Heart right ventricle (tissue), 16 donors: ENCODE measurements at places on chromosomes 2 and 18. TPM values are rescaled to one million over a fixed set of nuclear protein-coding genes. Genes with fewer than 3 reads are reported as not detected.

The TMEM200C gene
- 0.42 TPM for total RNA-seq

DNA sequence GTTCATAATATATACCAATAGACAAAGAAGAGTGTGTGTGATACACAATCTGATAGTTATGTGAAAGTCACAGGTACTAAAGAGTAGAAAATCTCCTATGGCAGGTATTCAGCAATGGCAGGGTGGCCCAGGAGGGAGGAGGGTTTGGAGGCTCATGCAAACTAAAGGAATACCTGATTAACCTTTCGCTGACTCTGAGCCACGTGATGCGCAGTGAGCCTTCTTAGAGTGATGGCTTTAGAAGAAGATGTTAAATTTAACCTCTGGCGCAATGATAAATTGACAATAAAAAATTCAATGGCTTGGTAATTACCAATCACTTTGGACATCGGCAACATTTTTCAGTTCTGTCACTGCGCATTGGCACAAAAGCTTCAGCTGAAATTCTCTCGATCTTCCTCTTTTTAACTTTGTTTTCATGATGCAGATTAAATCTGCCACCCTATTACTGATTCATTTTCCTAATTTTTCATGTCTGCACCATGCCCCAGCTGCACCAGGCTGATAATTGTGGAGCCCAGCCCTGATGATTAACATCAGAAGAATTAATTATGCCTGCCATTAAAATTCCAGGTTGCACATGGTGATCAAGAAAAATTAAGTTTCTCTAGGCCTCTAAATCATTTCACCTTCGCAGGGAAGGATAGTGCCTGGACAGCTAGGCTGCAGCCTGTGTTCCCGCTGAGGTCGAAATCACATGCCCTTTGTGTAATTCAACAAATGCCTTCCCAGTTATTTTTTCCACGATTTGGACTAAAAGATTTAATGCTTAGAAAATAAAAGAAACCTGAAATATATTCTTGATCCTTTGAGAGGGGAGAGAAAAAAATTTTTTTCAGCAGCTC, 250.6 kb upstream of the HNRNPA3 start:
- no peaks in the 10 kb centered on the region for H3K4me1 ChIP-seq
- H3K27me3 ChIP-seq, result peaks cover 12% of the 10 kb centered on the region
- no peak overlapping the region for H3K4me3 ChIP-seq

DNA sequence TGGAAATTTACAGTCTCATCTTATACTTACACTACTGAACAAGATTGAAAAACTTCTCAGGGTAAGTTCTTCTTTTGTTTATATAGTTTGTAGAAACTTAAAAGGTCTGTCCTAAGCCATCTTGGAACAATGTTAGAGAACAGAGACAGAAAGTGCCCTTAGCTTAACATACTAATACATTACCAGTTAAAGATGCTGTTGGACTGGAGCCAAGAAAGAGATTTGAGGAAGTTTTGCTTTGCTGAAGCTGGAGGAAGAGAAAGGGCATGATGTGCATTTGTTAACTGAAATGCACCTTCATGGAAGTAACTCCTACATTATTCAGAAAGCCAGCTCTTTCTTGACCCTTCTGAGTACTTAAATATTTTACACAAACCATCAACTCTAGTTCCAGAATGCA, 66.5 kb upstream of the TNFRSF11A start:
- H3K4me3 ChIP-seq, result no peak overlapping the region
- no peak overlapping the region for H3K27ac ChIP-seq
- no peak for DNase-seq
- no peaks in the 10 kb centered on the region for H3K4me1 ChIP-seq
- peaks cover 37% of the 10 kb centered on the region for H3K36me3 ChIP-seq

DNA sequence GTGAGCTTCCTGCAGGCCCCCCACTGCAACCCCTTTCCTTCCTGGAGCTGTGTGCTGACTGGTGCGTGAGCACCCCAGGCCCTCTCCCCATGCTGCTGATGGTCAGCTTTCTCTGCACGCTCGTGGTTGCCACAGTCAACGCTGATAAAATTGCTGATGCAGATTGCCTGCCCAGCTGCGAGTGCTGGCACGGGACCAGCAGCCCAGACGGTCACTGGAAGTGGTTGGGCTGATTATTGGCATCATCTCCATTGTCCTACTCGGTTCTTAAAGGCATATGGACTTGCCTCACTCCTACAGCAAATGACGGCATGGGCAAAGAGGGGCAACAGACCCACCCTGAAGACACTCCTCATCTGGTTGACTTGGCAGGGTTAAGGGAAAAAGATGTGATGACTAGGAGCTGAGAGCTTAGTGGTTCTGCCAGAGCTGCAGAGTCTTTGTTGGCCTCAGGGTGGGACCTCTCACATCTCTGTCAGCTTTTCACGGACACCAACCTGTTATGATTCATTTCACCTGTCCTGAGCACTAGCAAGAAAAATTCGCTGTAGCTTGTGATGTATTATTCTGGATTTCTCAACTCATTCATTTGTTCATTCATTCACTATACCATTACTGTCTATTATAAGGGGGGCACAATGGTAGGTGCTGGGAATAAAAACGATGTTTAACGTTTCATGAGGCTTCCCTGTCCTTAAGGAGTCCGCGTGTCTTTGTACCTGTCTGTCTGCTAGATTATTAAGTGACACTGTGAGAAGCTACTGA, 38.4 kb downstream of the PAX8 start:
- no peaks in the 10 kb centered on the region for H3K27me3 ChIP-seq
- peak overlapping the region; percentile 68 for H3K27ac ChIP-seq
- no peak overlapping the region for H3K4me3 ChIP-seq
- peak; percentile 87 for DNase-seq

DNA sequence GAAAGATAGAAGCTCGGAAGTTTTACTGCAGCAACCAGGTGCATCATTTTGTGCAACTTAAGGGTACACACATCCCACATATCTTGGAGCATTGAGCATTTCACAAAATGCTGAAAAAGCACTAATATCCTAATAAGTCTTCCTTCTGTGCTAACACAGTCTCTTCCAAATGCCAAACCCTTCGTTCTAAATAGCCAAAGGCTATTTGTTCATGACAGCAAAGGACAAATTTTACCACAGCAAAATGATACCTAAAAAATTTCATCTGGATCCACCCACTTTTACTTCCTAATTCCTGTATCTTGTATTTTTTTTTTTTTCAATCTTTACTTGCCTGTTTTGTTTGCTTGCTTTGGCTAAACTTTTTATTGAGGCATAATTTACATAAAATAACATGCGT, 435.0 kb downstream of the RND3 start:
- no peak overlapping the region for H3K4me3 ChIP-seq
- no peaks in the 10 kb centered on the region for H3K27me3 ChIP-seq
- no peak for DNase-seq
- no peaks in the 10 kb centered on the region for H3K36me3 ChIP-seq
- H3K27ac ChIP-seq, result no peak overlapping the region
- H3K4me1 ChIP-seq, result no peaks in the 10 kb centered on the region
